ENCODE measurements at places on chromosomes 12 and 14.

- no peak for DNase-seq
These were observed 86.5 kb upstream of the CDKN3 start for GRCh38 chr14:54310151-54310850.

GRCh38 chr14:91417120-91417982, at the start of gene CCDC88C:
CCDC88C (minus strand) TSS chr14:91417820; CDS start chr14:91417690, 130 bp downstream.
- no peak for DNase-seq

GRCh38 chr12:71980538-71980937, 41.9 kb downstream of the TPH2 start:
- no peak for DNase-seq

DNA sequence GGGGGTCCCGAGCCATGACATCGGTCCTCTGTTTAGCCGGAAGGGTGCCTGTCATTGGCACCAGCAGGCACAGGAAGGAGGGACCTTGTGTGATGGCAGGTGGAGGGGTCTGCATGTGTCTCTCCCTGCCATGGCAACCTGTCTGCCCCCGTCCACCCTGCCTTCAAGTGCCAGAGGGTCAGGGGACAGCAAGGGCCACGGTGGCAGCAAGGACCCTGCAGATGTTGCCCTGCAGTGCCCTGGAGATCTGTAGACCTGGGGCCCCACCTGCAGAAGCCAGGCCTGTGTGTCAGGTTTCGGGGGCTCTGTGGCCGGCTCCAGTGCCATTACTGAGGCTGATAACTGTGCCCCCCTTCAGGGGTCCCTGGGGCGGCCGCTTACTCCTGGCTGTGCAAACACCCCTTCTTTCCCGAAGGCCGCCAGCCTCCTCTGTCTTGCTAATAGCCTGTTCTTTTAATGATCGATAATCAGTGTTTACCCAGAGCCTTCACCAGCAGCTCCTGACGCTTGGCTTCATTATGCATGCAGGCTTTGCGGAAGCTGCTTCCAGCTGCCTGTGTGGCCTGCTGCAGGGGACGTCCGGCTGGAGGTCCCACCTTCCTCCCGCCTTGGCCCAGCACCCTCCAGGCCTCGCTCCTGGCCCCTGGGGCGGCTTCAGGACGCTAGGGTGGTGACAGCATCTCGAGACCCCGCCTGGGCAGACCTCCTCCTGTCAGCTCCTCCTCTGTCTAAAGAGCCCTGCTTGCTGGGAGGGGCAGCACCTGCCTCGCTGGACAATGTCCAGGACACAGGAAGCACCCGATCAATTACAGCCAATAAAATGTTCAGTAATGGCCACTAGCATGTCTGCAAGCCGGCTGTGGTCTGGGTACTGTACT, 153.0 kb downstream of the KIF26A start:
- DNase-seq, result no peak

DNA sequence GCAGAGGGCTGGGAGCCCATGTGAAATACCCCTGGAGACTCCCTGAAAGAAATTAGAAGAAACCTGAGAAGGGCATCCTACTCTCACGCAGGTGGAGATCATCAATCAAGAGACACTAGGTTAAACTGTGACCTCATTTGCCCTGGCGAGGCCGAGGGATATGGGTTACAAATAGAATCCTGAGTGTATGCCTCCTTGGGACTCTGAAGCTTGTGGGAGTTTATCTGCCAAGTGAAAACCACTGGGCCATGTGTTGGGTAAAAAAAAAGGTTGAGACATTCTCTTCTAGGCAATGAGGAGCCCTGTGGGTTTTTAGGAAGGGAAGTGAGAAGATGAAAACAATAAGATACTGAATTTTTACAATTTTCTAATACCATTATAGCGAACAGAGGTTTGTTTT, 160.7 kb upstream of the ARID2 start:
- no peak for DNase-seq

DNA sequence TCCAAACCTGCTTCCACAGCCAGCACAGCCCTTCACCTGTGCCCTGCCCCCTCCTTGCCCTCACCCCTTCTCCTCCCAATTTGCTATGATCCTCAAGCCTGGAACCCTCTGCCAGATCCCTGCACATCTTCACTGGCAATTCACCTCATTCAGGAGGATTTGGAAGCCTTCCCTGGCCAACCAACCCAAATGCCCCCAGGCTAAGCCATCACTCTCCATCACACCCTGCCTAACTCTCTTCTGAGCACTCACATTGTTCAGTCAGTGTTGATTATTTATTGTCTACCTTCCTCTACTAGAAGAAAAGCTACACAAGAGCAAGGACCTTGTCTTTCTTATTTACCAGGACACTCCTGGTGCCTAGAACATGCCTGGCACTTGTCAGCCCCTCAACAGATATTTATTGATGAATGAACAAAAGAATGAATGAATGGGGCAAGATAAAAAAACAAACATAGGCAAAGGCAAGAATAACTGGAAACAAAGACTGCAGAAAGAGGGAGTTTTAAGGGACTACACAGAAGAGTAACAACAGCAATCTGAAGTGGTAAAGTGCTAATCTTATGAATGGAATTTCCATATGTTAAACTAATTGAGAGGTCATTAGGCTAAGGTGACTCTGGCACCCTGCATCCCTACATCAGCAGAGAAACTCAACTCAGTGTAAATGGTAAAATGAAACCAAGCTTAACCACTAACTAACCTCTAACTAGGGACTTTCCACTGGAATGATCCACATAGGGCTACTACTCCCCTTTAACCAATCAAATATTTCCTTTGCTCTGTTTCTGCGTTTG, 33.4 kb downstream of the TMTC1 start:
- no peak for DNase-seq

GRCh38 chr12:89648211-89648930, 60.3 kb downstream of the ATP2B1 start:
- peak; percentile 21 for DNase-seq

DNA sequence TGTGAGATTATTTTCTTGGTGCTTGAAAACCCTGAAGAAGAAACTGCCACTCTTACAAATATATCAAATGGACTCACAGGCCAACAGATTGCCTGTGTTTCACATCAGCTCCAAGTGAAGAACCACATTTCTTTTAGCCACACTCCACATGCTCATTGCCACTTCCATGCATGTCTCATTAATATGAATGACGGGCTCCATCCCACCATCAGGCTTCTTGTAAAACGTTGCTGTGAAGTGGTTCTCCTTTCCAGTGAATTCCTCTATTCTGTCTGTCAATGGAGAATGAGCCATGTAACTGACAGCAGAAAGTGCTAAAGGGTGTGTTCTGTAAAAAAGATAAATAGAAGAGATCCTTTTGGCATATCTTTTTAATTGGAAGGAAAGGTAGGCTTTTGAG, 188.2 kb upstream of the RMST start:
- no peak for DNase-seq

DNA sequence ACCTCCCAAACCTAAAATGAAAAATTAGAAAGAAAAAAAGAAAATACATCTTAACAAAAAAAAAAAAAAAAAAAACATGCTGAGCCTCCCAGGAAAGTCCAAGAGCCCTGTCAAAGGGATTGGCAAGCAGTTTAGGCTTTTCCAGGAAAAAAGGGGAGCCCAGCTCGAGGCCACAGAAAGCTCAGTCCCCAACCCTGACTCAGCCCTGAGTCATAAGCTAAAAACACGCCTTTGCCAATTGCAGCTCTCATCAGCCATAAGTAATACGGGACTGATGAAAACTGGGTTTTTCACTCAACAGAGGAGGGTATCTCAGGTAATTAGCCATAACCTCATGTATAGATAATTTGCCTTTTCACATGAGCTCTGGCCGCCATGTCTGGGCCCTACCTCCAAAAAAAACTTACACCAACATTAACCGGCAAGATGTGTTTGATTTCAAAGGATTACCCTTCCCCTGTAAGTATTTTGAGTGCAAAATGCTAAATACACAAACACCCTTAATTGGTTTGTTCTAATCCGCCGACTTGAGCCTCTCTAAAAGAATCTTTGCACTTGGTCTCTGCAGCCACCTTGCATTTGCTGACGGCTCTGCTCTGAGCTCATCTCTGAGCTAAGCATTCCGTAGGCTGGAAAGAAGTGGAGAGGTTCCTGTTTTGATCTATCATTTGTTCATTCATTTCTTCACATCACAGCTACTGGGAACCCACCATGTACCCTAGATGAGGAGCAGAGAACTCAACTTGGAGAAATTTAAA, 319.2 kb downstream of the BCL11B start:
- peak; percentile 80 for DNase-seq

GRCh38 chr12:118315821-118316220, 56.9 kb downstream of the TAOK3 start:
- peak; percentile 53 for DNase-seq

DNA sequence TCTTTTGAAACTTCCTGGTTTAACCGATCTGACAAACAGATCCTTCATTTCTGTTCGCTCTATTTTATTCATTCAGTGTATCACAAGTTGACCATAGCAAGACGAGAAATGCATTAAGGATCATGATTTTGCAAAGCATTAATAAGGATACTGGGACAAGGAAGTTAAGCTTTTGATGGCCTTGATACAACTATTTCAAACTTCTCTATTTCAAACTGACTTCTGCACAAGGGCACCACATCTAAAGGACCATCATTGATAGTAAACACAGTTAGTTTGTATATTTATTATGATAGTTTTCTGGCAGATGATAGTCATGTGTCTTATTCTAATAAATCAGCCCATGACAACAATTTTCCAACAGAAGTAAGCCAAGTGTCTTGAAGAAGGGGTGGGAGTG, 25.8 kb upstream of the PLXNC1 start:
- no peak for DNase-seq

DNA sequence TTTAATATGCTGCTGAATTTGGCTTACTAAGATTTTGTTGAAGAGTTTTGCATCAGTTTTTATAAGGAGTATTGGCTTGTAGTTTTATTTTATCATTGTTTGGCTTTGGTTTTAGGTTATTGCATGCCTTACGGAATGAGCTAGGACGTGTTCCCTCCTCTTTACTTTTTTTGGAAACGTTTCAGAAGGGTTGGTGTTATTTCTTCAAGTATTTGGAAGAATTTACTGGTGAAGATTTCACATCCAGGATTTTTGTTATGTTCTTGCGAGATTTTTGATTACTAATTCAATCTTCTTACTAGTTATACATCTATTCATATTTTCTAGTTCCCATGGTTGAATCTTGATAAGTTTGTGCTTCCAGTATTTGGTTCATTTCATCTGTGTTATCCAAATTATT, 823.2 kb downstream of the SLC6A15 start:
- no peak for DNase-seq

GRCh38 chr14:78985668-78986381, 815.7 kb downstream of the NRXN3 start:
- peak; percentile 28 for DNase-seq

- peak; percentile 89 for DNase-seq
These were observed 98.2 kb downstream of the ZFP36L1 start for GRCh38 chr14:68694516-68695235.

DNA sequence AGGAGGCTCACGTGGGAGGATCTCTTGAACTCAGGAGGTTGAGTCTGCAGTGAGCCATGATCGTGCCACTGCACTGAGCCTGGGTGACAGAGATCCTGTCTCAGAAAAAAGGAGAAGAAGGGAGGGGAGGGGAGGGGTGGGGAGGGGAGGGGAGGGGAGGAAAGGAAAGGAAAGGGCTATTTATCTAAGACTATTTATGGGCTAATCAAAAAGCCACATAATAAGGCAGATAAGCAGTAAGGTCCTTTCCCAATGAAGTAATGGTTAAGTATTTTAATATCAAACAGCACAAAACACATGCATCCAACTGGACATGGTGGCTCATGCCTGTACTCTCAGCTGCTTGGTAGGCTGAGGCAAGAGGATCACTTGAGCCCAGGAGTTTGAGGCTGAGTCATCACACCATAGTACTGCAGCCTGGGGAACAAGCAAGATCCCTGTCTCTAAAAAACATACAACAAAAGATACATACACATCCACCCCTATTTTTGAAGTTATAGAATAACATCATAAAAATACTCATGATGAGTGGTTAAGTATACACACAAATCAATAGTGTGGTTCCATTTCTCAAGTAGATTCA, 9.7 kb downstream of the PAWR start:
- peak; percentile 76 for DNase-seq

GRCh38 chr12:115619061-115619460, 658.4 kb downstream of the MED13L start:
- DNase-seq, result no peak

DNA sequence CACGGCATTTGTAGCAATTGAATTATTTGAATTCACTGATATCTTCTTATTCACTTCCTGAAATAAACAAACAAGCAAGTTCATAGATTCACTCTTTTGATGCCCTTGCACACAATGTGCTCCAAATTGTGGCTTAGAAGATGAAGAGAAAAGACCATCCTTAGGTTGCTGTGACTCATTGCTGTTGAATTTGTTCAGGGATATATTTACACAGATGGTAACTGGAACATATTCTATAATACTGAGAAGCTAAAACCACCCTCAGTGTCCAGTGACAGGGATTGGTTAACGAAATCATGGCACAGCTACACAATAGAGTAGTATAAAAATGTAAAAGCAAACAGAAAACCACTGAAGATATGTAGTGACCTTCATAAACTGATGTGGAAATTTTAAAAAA, 3.1 kb downstream of the PRB4 start:
- no peak for DNase-seq

DNA sequence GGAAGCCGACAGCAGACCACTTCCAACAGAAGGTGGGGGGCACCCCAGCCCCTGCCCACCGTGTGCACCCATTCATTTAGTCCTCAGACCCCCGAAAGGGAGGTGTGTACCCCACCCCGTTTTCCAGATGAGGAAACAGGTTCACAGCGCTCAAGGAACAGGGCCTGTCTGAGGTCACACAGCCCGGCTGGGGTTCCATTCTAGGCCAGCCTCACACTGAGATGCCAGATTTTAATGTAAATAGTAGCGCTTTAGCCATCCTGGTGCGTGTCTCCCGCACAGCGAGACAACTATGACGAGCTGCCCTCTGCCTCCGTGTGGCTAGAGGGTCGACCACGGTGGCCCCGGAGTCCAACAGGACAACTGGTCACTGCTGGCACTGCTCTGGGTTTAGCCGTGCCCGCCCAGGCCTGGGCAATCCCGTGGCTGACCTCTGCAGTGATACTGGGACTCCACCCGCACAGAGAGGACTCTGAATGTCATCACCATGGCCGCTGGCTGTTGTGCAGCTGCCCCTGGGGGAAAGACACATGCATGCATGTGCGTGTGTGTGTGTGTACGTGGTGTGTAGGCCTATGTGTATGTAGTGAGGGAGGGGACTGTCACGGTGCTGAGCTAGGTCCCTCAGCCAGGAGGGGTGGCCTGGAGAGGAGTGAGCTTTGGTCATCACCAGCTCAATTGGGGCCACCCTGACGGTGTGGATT, 31.6 kb downstream of the BEGAIN start:
- DNase-seq, result no peak

GRCh38 chr12:47021298-47021697, 58.1 kb upstream of the PCED1B start:
- peak; percentile 95 for DNase-seq

GRCh38 chr12:110776410-110776809, 33.7 kb upstream of the PPP1CC start:
- DNase-seq, result no peak

- DNase-seq, result peak; percentile 23
These were observed 21.7 kb upstream of the MIA2 start for GRCh38 chr14:39212034-39212433.

DNA sequence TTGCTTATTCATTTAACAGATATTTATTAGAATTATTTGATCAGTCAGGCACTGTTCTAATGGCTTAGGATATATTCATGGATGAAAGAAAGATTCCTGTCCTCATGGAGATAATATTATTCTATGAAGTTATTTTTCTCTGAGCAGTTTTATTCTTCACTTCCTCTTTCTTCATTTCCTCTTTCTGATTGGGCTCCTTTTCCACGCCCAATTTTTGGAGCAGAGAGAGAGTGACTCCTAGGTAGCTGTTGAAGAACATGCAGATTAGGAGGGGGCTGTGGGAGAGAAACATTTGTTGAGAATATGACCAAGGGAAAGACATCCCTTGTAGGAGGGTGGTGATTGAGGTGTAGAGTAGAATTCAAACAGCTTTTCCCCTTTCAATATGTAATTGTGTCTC, 6.0 kb upstream of the YARS2 start:
- DNase-seq, result no peak
